ENCODE measurements at places on chromosomes 12 and 14.
A peak's percentile ranks its signal among the peaks of the same experiment; 100 is the strongest.

GRCh38 chr12:13472690-13473089, 276.2 kb downstream of the EMP1 start:
- DNase-seq = peak; percentile 64

DNA sequence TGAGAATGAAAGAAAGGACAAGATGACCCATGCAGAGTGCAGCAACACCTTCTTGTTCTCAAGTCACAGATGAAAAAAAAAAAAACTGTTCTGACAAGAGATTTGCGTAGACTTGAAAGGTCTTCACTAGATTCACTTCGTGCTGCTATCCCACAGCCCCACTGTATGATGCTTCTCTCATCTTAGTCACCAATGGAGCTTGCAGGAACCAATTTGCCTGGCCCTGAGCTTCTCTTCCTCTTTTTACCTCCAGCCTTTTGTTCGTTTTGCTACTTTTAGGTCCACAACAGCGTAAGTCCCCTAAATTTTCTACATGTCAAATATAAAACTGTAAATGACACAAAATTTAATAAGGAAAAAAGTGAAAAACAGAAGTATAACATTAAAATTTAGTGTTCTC, 107.9 kb upstream of the NAP1L1 start:
- no peak for DNase-seq

DNA sequence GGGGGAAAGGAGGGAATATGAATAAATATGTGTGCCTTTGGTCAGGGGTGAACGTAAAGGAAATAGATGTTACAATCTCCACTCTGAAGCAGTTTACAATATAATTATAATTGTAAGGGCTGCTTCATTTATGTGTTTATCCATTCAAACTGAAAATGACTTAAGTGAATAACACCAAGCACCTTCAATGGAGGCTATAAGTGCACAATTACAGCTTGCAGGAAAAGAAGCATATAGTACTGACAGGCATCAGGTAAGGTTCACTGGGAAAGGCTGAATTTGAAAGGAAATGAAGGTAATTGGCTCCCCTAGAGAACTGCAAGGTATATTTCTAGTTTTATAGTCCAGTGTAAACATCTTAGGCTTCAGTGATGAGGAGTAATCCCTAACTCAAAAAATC, 192.7 kb downstream of the STXBP6 start:
- DNase-seq = no peak

DNA sequence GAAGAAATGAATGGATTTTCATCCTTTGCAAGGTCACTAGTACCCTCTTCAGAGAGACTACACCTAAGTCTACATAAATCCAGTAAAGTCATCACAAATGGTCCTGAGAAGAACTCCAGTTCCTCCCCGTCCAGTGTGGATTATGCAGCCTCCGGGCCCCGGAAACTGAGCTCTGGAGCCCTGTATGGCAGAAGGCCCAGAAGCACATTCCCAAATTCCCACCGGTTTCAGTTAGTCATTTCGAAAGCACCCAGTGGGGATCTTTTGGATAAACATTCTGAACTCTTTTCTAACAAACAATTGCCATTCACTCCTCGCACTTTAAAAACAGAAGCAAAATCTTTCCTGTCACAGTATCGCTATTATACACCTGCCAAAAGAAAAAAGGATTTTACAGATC, 40.8 kb downstream of the SPATA7 start:
- DNase-seq = peak; percentile 55

DNA sequence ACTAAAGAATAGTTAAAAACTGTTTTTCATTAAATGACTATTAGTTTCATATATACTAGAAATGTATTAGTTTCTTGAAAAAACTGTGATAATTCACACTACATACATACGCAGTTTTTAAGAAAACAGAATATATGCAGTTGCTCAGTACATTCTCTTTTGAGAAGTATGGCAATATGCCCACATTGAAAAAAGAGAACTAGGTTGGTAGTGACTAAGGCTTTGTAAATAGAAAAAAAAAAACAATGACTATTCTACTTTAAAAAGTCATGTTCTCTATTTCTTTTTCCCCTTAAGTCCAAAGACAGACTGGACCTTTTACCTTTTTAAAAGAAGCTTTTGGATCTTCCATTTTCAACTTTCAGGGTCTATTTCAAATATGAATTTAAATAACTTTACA, 25.0 kb downstream of the SNX6 start:
- DNase-seq = peak; percentile 40

DNA sequence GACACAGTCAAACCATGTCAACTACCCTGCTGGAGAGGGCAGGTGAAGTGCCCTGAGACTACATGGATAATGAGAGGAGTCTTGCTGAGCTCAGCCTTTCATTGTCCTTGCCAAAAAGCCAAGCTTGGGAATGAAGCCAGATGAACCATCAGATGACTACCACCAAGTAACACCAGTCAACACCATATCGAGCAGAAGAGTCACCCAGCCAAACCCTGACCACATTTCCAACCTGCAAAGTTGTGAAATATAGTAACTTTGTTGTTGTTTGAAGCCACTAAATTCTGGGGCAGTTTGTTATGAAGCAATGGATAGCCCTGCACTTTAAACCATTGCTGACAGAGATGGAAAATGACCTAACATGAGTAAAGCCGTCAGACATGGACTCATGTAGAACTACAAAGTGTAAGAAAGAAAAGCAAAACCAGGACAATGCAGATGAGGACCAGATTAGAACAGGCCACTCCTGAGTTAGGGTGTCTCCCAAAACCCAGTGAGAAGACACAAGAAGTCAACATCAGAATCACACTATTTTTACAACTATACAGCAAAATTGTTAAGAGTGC, 12.5 kb upstream of the CRADD start:
- peak; percentile 3 for DNase-seq

GRCh38 chr12:109758426-109759420, 45.1 kb downstream of the FAM222A start:
- DNase-seq = no peak

DNA sequence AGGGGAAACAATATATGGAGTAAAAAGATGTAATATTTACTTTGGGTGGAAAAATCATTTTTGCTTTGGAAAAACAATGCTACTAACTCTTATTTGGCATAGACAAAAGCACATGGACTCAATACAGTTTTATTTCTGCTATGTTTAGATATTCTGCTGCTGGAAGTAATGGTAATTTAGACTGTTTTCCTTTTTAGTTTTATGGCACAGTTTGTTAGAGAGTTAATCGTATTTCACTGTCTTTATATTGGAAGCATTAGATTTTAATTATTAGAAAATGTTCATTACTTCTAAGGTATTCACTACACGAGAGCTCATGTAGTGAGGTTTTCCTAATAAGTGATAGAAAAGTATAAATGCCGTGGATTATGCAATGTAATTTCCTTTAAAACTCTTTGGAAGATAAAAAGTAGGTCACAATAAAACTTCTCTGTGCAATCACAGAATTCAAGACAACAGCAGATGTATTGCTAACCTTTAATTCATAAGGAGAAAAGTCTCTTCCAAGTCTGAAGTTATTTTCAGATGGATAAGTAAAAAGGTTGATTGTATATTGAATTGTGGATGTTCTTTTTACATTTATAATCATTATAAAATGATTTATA, 851.8 kb downstream of the TMTC2 start:
- no peak for DNase-seq

DNA sequence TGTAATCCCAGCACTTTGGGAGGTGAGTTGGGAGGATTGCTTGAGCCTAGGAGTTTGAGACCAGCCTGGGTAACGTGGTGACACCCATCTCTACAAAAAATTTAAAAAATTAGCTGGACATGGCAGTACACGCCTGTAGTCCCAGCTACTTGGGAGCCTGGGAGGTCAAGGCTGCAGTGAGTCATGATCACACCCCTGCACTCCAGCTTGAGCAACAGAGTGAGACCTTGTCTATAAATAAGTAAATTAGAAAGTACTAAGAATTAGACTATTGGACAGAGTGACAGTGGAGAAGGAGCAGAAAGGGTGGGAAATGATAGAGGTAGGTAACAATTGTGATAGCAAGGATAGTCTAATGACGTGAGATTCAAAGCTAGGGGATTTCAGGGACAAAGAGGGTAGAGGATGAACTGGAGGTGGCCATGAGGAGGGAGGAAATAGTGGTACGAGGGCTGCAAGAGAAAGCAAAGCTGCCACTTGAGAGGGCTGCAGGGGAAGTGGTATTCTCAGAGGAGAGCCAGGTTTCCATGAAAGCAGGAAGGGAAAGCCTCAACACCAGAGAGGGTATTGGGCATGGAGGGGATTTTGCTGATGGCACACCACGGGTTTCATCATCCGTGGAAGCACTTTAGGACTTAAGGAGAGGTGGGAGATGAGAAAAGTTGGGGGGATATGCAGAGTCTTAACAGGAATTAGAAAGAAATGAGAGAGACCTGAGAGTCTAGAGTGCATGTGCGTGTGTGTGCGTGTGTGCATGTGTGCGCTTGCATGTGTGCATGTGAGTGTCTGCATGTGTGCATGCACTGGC, 85.6 kb downstream of the SYNE2 start:
- DNase-seq = no peak

- peak; percentile 69 for DNase-seq
Observed at GRCh38 chr12:69900720-69901131, 75.7 kb downstream of the MYRFL start.

DNA sequence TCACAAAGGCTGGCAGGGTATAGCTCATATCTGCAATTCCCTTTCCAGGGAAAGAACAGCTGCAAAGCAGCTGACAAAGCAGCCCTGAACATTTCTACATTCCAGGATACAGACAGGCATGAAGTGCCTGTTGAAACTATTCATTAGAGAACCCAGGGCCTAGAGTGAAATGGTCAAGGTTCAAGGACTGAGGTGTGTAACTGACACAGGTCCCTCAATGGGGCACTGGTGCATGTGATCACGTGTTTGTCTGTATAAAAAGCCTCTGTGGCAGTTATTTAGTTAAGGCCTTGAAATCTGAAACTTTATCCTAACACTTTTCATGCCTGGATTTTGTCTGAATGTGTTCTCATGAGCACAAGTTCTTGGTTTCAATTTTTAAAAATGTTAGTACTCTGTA, 47.1 kb downstream of the GIT2 start:
- peak; percentile 54 for DNase-seq

GRCh38 chr14:38278035-38278434, 22.1 kb upstream of the CLEC14A start:
- no peak for DNase-seq

DNA sequence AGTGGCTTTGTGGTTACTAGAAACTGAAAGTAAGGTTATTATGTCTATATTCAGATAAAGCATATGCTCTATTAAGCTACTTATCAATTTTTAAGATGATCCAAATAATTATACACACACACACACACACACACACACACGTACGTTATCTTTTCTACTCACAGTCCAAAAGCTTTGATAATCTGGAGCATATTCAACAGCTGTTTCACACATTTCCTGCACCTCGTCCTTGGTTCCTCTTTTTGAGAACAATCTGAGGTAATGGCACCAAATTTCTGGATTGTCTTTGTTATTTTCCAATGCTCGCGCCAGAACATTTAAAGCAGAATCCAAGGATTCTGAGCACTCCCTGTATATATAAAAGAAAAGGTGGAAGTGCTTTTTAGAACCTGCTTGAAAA, 37.5 kb downstream of the ZFC3H1 start:
- DNase-seq = no peak

DNA sequence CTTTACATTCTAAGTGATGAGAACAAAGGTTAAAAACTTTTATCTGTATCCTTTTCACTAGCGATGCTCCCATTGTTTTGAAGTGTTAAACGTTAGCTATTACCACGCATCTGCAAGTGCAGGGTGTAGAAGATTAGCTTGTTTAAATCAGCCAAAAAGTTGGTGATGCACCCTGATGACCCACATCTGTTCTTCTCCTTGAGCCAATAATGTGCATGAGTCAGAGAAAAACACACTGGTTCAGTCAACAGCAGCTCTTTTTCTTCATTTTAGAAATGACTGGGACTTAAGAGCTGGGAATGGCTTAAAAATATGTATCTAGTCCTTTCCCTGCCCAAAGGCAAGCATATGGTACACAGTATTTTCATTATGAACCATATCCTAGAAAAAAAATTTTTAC, 323.5 kb upstream of the PDE3A start:
- DNase-seq = peak; percentile 81

GRCh38 chr12:12927211-12928079, 24.5 kb downstream of the GPRC5D start:
- DNase-seq = no peak

GRCh38 chr12:9750276-9751203, 10.2 kb downstream of the CD69 start:
- peak; percentile 63 for DNase-seq

- DNase-seq = no peak
Observed at GRCh38 chr14:101721951-101722661, 39.4 kb upstream of the PPP2R5C start.

DNA sequence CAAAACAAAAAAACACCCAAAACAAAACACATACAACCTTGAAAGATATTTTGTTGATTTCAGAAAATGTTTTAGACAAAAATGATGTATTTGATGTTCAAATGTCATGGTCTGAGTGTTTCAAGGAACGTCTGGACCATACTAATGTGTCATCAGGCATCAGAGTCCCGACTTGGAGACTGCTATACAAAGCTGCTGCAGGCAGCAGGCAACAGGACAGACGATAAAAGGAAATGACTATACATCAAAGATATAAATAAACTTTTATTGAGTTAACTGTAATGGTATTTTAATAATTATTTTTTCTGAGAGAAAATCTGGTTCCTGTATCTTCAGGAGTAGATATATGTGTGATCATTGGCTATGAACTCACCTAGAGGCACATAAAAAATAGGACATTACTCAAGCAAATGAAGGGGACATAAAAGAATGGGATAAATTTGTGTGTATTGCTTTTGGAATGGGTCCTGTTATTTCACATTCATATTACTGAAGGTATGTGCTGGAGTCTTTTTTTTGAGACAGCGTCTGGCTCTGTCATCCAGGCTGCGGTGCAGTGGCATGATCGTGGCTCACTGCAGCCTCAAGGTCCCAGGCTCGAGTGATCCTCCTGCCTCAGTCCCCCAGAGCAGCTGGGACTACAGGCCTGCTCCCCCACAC, 87.3 kb upstream of the HECTD1 start:
- DNase-seq = peak; percentile 67

DNA sequence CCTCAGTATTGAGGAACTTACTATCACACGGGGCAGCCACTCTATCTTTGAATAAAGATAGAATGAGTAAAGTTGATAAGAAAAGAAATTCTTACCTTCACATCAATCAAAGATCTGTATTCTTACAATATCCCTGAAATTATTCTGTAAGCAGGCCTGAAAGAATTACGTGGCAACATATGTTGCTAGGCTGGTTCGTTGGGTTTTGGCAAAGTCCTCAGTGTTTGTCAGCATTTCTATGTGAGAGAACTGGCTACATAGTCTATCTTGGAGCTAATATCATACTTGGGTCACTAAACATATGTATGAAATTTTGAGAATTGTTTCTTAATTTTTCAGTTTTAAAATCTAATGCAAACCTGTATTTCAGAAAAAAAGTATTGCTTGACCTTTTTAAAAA, 412.2 kb upstream of the GARIN6 start:
- DNase-seq = no peak

- DNase-seq = no peak
Observed at GRCh38 chr12:58071994-58072393, 130.6 kb downstream of the ATP23 start.

Data from fibroblast of skin of back (primary cell).